ENCODE measurements at places on chromosomes 3 and 15.

DNA sequence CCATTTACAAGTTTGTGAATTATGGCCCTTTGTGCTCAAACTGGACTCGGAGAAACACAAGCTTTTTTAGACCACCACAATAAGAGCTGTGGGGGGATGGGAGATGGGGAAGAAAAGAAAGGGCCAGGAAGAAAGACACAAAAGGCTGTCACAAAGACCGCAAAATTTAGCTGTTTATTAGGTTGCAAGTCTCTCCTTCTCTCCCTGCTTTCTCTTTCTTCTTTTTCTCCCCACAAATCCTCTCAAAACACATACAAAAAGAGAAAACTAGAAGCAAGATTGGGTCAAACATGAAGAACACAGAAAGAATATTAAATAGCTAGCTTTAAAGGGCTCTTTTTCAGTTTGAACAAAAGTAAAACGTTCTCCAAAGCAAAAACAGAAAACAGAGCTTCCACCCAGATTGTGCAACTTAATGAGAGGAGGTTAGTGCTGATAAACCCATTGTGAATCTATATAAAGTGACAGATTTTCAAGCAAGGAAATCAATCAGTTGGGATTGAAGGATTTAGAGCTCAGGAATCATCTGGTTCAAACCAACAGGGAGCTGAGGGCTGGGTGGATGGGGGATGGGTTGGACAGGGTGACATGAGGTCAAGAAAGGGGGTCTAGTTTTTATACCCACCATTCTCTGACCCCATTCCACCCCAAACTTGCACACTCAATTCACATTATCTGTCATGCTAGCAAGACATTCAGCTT is 87.3 kb downstream of the DHX30 start:
- DNase-seq: no peak

DNA sequence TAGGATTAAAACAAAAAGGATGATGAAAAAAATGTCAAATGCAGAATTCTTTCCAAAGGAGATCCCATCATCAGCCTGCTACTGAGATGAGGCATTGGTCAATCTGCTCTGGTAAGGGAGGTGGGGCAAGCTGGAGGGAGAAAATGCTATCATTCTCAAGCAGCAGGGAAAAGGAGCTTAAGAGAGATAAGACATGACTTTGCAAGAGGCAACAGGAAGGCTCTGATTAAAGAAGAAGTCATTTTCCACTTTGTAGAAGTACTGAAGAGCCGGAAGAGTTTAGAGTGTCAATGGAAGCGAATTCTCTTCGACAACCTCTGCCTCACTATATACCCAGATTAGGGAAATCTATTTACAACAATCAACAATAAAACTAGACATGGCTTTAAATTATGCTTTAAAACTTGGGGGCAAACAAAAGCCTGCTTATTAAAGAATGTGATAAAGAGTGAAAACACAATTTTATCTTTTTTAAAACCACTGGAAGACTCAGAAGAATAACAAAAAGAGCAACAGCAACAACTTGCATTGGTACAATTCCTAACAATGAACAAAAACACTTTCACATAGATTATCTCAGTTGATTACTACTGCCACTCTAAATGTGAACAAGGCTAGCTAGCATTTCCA is 81.8 kb upstream of the NANOGP8 start:
- no peak for DNase-seq

- no peak for DNase-seq
Measured at GRCh38 chr3:160677459-160677881, 510 bp downstream of the ARL14 start.

DNA sequence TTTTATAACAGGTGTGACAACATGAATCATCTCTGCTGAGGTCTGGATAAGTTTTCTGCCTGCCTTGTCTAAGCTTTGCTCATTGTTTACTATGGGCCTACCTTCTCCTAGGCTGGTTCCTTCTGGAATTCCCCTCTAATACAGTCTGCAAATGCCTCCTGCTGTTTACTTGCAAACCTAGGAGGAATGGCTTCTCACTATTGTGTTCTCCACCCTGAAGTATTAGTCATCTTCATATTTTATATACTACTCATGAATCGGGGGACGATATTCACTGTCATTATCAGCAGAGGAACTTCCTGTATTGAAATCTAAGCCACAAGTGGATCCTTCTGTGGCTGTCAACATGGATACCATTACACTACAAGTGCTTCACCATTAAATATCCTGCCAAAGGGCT is 154.8 kb downstream of the PLCL2 start:
- DNase-seq: peak; percentile 83

DNA sequence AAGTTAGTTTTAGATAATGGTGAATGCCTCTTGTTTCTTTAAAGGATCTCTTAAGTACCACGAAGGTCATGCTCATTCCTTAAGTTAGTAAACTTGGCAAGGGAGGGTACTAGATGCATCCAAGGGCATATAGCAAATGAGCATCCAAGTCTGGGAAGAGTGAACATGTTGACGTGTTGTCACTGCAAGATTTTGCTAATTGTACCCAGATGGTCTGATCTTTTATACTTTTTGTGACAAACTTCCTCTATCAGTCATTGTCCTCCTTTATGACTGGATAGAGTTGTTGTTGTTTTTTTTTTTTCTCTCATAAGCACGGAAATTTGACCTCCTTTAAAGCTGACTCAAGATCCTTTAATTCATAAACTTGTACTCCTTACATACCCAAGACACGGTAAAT is 121.3 kb downstream of the CHST2 start:
- DNase-seq: no peak

DNA sequence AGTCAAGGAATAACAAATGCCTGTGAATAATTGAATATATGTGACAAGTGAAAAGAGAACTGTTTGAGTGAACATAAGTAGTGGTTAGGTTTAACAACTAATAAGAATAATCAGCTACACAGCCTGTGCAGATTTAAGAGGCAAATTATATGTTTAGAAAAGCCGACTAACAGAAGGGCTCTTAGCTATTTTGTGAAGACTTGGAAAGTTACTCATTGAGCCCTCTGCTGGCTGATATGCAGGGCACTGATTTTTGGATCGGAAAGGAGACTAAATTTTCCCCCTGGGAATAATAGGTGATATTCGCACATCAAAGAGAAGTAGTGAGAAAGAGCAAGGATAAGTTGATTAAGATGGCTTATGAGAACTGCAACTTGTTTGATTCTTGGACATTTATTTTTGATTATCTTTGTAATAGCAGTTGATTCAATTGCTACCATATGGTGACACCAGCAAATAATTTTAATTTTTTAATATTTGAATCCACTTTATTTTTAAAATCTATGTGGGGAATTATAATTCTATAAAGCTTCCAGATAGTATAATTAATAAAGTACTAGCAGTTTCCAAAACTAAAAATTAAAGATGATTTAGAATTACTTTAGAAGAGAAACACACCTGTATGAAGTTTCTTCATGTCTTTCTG is 156.2 kb downstream of the NLGN1 start:
- no peak for DNase-seq

DNA sequence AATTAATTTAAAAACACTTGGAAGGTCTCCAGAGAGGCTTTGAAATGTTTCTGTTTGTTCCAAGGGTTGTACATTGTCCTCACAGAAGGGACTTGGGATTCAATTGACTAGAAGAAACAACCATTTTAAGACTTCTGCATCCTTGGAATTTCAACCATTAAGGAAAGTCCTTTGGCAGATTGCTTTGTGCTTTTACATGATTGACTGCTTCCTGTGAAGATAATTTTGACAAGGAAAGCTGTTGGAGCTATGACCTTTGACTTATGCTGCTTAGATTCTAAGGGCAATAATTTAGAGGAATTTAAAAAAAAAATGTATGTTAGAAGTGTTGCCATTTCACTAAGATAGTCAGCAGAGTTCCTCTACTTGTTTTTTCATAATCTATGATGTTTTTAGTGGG is 483.9 kb upstream of the TBL1XR1 start:
- no peak for DNase-seq

- DNase-seq: no peak
Measured at GRCh38 chr3:10557250-10557649, 51.9 kb upstream of the ATP2B2 start.

DNA sequence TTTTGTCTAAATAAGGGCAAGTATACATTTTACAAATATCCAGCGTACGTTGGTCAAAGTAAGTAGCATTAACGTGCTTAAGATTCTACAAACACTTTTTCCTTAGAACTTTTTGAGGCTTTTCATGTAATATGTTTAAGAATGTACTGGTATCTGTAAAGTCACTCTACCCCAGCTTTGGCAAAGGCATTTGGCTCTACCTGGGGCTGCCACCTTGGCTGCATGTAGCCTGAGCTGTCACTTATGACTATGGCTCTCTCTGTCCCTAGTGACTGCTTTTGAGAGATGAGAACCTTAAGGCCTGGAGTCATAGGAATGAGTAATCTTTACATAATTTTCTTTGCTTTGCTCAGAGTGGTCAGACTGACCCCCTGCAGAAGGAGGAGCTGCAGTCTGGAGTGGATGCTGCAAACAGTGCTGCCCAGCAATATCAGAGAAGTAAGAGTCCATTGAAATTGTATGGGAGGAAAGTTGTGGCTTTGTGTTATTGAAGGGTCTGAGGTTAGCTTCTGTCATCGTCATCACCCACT is 61.2 kb downstream of the IQGAP1 start:
- DNase-seq: no peak

GRCh38 chr3:161371441-161372320 is at the start of gene SPTSSB:
SPTSSB (minus strand) TSS chr3:161371517; CDS start chr3:161346323, 25,194 bp downstream.
- peak; percentile 29 for DNase-seq

GRCh38 chr3:109678600-109678999 is 341.3 kb upstream of the DPPA4 start:
- DNase-seq: no peak

DNA sequence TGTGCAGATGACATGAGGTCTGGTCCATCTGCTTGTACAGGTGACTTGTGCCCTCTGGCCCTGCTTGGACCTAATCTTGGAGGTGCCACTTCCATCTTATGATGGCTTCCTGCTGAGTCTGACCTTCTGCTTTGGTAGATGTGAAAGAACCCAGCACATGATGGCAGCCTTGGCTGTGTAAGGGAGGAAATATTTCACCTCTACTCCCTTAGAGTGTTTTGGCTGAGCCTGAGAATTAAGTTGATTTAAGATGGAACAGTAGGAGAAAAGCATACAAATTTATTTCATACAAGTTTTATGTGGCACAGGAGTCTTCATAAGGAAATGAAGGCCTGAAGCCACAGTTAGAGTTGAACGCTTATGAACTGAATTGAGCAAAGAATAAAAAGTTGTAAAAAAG is 27.6 kb upstream of the CDCP1 start:
- DNase-seq: no peak

GRCh38 chr3:38579551-38580449 is 69.7 kb downstream of the SCN5A start:
- DNase-seq: no peak

DNA sequence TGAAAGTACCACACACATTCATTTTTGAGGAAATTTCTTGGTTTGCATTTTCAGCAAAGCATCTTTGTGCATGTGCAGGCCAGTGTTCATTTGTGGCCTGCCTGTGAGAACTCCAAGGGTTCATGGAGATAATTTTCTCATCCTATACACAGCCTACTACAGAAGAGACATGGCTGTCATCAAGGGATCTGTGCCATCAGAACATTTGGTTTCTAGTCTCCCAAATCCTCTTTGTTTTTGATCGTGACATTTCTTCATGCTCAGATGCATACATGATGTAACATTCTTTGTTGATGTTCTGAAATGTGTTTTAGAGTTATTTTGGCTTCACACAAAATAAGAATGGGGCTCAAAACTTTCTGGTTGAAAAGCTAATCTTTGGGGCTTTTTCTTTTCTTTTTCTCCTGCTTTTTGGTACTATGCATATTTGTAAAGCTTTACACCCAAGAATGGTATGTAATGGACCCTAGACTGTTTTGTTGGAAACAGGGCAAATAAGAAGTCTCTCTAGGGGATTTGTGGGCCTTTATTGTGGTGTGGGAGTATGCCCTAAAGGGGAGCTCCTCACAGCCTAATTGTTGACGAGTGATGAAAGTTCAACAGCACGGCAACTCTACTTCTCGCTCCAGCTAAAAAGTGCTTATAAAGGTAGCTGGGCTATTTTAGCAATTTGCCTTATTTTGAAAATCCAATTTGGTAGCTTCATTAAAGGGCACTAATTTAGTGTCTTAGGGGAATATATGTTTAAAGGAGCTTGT is 3.2 kb upstream of the ARPP21 start:
- no peak for DNase-seq

DNA sequence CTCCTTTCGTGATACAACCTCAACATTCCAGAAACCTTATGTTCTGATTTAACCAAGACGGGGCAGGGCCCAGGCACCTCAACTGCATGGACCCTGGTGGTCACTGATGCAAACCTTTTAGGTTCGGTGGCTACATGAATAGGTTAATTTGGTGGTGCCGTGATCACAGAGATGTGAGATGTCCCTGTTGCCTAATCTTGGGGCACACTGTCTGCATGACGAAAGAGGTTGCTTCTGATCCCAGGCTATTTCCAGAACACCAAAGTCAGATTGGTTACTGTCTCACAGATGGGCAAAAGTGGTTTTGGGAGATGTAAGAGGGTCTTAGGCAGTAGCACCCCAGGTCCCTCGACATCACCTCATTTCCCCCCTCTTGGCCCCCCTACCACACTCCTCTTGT is 4.0 kb upstream of the CCR1 start:
- no peak for DNase-seq

DNA sequence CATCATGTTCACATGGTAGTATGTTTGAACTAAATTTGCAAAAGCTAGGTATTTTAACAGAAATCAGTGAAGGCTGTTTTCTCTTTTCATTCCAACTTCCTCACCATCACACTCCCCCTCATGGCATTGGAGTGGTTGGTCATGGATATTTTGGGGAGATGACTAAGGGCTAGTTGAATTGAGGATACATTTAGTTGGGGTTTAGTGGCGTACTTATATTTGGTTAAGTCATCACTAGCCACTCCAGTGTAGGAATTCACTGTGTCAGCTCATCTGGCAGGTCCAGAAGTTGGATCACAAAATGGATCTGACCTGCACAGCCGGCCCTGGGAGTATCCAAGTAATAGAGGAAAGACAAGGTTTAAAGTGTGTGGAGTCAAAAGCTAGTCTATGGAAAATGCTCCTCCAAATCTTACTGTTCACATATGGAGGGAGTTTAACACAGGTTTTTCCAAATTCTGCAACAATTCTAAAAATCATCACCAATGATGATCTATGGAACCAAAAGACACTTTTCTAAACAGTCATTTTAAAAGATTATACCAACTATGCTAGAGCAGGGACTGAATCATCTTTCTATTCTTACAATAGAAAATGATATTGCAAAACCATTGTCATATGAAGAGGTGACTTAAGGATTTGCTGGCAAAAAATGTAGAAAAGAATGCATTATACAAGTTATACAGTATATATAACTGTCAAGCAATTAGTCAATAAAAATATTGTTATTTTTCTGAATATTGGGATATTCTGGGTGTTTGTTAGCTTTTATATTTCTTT is 247.8 kb upstream of the PEX5L start:
- no peak for DNase-seq

- DNase-seq: no peak
Measured at GRCh38 chr3:126918355-126918821, 64.5 kb upstream of the PLXNA1 start.
